Stimulated activated CD4-positive, alpha-beta T cell treated with anti-CD3 and anti-CD28 coated beads, Interleukin-12 subunit alpha, Interleukin-12 subunit beta, amount 100 ng/mL, for 4 hours (primary cell): ENCODE measurements at places on chromosomes 16 and 17.
A peak's percentile ranks its signal among the peaks of the same experiment; 100 is the strongest.

DNA sequence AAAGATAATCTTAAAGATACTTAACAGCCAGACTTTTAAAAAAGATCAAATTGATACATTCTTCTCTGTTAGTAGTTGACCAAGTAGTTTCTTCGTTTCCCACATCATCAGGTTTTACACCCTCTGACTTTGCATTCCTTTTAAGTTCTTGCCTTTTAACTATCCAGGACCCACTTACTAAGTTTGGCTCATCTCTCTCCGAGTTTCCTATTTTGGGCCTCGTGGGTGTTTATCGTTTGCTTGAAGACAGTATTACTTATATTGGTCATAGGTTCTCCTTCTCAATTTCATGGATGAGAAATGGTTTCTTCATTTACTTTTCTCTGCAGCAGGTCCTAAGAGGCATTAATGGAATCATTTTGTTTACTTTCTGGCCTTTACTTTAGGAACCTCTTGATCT lies 43.2 kb downstream of the RPA1 start:
- DNase-seq = no peak

GRCh38 chr17:27338536-27338985 lies 44.6 kb downstream of the WSB1 start:
- no peak for DNase-seq

- DNase-seq = no peak
Measured at GRCh38 chr16:57614944-57615343, 13.5 kb upstream of the ADGRG1 start.

- no peak for DNase-seq
Measured at GRCh38 chr17:1447052-1447451, 9.0 kb downstream of the CRK start.

- no peak for DNase-seq
Measured at GRCh38 chr17:61380836-61381525, 18.7 kb upstream of the TBX2 start.

GRCh38 chr16:22052980-22053379 lies 39.4 kb upstream of the VWA3A start:
- no peak for DNase-seq

- no peak for DNase-seq
Measured at GRCh38 chr16:8964462-8964861, 756 bp upstream of the USP7 start.

DNA sequence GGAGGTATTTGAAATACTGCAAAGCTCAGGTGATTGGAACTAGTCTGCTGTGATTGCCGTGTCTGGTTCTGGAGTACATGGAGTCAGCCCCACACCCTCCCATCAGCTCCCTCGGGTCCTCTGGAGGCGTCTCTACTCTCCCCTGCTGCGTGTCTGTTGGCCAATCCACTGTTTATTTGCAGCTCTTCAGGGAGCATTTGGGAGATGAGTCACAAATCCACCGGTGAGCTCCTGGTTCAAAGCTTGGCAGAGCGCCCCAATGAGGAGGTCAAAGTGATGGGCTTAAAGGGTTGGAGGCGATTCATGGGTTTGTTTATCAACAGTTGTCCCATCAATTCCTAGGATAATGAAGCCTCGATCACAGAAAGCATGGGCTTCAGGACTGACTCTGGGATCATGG lies 14.6 kb downstream of the CALB2 start:
- no peak for DNase-seq

GRCh38 chr17:6334386-6334785 lies 100.5 kb downstream of the AIPL1 start:
- no peak for DNase-seq

- DNase-seq = peak; percentile 29
Measured at GRCh38 chr17:32520104-32520701, 33.4 kb downstream of the CDK5R1 start.

- no peak for DNase-seq
Measured at GRCh38 chr16:53282975-53283946, 151.0 kb upstream of the RBL2 start.

DNA sequence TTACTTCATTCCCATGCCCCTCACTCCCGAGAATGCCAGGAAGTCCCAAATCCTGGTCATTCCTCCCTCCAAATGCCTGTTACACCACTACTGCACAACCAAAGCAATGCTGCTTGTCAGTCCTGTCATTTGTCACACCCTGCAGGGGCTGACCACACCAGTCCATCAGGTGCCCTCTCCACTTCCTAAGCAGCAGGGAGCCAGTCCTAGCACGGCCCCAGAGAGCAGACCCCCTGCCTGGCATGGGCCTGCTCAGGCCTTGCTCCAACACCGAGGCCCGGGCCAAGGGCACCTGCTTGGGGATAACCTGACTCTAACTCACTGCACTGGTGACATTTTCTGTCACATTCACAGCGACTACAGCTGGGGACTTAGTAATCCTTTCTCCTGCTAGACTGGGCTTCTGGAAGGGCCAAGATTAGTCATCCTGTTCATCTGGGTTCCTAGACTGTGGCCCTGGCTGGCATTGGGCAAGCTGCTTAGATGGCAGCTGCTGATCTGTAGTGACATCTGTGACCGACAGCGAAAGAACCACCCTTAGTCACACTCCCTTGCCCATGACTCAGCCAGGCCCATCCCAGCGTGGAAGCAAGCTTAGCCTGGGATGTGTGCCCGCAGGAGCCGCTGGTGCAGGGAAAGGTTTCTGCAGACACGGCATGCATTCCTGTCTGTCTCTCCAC lies 5.4 kb downstream of the ALYREF start:
- DNase-seq = no peak

- DNase-seq = no peak
Measured at GRCh38 chr16:27700304-27700995, 150.5 kb downstream of the KATNIP start.

DNA sequence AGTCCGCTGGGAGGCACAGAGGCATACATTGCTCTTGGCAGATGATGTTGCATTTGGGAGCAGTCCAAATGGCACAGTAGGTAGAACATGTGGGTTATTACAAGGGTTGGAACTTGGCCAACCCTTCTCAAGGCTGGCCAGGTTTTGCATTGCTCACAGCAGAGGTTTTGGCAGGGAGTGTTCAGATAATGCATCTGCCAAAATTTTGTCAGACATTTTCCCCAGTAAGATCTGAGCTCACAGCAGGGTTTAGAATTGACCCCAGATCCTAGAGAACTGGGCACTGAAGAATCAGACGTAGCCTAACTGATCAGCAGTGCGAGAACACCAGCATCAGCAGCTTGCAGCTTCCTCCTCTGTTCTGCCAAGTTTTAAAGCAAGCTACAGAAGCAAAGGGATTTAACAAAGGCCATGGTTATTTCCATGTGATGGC lies 468.8 kb upstream of the KIF2B start:
- DNase-seq = no peak
